ENCODE measurements at places on chromosomes 5 and 9. TPM values are rescaled to one million over a fixed set of nuclear protein-coding genes. Genes with fewer than 3 reads are reported as not detected.

- no peak overlapping the region for H3K27ac ChIP-seq
- no peak for DNase-seq
- H3K36me3 ChIP-seq, result no peaks in the 10 kb centered on the region
- 0 out of 2 replicates have a peak, but pooled peaks cover 5% of the 10 kb centered on the region for H3K4me1 ChIP-seq
These were observed 1.8 kb upstream of the PPARGC1B start for GRCh38 chr5:149728303-149728702.

DNA sequence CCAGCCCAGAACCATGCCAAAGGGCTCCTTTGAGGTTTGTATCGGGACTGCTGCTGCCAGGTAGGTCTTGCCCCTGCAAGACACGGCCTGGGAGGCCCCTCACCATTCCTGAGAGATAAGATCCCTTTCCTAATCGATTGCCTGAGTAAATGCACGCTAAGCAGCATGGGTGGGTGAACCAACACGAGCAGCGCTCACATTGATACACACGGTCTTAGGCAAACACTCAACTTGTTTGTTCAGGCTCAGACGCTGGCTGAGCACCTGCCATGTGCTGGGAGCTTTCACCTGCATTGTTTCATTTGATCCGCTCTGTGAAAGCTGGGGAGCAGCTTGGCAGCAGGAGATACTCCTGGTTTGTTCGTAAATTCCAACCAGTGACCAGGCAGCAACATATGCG, 76.9 kb upstream of the NEURL1B start:
- H3K4me1 ChIP-seq, result no peaks in the 10 kb centered on the region
- peaks cover 70% of the 10 kb centered on the region for H3K27me3 ChIP-seq
- H3K27ac ChIP-seq, result no peak overlapping the region
- DNase-seq, result no peak
- no peaks in the 10 kb centered on the region for H3K36me3 ChIP-seq
- H3K4me3 ChIP-seq, result no peak overlapping the region

DNA sequence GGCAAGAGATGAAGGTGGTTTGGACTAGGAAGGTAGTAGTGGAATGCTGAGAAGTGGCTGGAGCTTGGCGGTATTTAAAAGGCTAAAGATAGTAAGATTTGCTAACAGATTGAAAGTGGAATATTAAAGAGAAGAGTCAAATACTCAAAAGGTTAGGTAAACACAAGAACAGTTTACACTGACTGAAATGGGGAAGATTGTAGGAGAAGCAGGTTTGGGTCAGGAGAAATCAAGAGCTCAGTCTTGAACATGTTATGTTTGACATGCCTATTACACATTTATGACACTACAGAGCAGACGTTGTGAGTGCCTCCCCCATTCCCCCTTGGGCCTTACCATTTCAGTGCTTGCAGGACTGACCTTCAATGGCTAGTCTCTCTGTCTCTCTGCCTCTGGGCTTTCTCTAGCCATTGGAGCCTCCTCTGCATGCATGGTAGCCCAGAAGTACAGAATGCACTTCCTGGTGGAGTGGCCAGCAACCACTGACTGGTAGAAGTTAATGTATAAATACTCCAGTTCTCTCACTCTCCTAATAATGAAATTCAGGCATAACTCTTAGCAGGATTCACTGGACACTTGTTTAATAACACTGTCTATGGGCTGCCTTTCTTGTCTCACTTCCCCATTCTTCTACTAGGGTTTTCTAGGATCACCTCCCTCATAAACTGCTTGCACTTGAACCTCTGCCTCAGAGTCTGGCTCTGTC, 56.8 kb downstream of the HMGCS1 start:
- DNase-seq, result peak; percentile 33
- H3K27ac ChIP-seq, result no peak overlapping the region
- H3K27me3 ChIP-seq, result 0 out of 2 replicates have a peak, but pooled peaks cover 25% of the 10 kb centered on the region

GRCh38 chr9:78280982-78281668, 15.8 kb upstream of the PSAT1 start:
- no peaks in the 10 kb centered on the region for H3K36me3 ChIP-seq
- no peaks in the 10 kb centered on the region for H3K4me1 ChIP-seq
- no peaks in the 10 kb centered on the region for H3K27me3 ChIP-seq
- H3K27ac ChIP-seq, result no peak overlapping the region

- H3K4me1 ChIP-seq, result no peaks in the 10 kb centered on the region
- no peak overlapping the region for H3K27ac ChIP-seq
- DNase-seq, result no peak
- H3K27me3 ChIP-seq, result no peaks in the 10 kb centered on the region
- H3K36me3 ChIP-seq, result no peaks in the 10 kb centered on the region
These were observed 66.8 kb upstream of the ABL1 start for GRCh38 chr9:130768265-130768664.

DNA sequence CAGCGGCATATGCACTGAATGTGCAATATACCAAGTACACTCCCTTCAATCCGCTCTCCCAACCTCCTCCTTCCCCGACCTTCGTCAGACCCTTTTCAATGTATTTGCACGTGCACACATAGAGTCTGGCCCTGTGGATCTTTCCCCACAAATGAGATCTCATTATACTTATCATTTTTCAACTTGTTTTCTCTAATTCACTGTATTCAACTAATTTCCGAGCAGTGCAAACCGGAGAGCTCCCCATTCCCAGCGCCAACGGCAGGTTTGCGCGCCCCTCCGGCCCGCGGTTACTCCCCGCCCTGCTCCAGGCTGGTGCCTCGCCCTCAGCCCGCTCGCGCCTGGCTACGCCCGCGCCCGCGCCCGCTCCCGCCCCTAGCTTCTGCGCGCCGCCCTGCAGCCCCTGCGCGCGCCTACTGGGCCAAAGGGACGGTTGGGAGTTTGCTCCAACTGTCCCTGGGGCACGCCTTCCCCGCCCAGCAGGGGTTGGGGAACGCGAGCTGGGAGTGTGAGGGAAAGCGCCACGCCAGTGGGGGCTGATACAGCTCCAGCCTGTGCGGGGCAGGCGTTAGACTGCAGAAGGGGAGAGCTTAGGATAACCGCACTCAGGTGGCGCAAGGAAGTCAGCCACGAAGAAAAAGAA, 3.3 kb upstream of the CDC20B start:
- no peaks in the 10 kb centered on the region for H3K27me3 ChIP-seq
- H3K4me3 ChIP-seq, result peak overlapping the region; percentile 55
- DNase-seq, result peak; percentile 48
- H3K27ac ChIP-seq, result no peak overlapping the region
- no peaks in the 10 kb centered on the region for H3K36me3 ChIP-seq

- H3K27ac ChIP-seq, result no peak overlapping the region
- no peaks in the 10 kb centered on the region for H3K4me1 ChIP-seq
- no peaks in the 10 kb centered on the region for H3K27me3 ChIP-seq
- H3K36me3 ChIP-seq, result no peaks in the 10 kb centered on the region
These were observed 15.3 kb downstream of the TNFSF15 start for GRCh38 chr9:114790521-114790920.

DNA sequence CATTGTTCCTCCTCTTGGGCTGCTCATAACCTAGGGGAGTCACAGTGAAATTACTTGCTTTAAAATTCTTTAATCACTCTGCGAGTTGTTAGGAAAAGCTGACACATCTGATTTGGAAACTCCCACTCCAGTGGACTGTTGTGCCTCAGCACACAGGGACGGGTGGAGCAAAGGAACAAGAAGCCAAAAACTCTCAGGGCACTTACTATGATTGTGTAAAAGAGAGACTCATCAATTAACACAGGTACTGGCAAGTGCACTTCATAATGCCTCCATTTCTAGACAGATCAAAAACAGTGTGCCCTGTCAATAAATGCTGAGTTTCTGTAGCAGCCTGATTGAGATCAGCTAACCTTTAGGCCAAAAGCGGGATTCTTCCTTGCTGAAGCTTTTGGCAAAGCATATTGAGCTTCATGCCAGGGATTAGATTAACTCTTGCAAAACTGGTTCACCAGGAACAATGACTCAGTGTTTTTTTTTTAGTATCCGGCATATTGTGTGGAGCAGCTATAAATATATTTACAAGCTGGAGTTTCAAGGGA, 55.9 kb downstream of the TMC1 start:
- H3K27ac ChIP-seq, result peak overlapping the region; percentile 95
- H3K36me3 ChIP-seq, result no peaks in the 10 kb centered on the region
- no peaks in the 10 kb centered on the region for H3K27me3 ChIP-seq
- peaks cover 89% of the 10 kb centered on the region for H3K4me1 ChIP-seq
- H3K4me3 ChIP-seq, result peak overlapping the region; percentile 43

DNA sequence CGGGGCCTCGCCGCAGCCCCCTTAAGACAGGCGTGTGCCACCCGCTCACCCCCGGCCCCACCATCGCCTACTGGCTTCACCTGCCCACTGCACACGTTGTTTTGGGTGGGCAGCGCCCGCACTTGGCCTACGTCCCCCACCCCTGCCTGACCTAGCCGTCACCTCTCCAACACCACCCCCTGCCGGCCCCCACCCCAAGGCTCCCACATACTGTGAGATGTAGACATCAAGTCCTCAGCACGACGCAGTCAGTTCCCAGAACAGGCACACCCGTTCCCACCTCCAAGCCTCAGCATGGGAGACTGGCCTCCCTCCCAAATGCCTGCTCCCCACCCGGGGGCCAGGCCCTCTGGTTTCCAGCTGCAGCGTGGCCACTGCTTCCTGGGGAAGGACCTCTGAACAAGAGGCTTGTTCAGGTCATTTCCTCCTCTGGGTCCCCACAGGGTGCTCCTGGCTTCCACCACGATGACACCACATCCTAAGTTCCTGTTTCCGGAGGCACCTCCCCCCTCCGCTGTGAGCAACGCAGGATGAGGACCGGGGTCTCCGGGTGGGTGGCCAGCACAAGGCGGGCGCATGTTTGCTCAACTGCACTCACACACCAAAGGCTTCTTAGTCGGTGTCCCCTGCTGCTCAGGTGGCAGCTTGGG, 11.3 kb downstream of the DBN1 start:
- no peaks in the 10 kb centered on the region for H3K4me1 ChIP-seq
- no peak overlapping the region for H3K27ac ChIP-seq
- H3K4me3 ChIP-seq, result no peak overlapping the region
- H3K36me3 ChIP-seq, result peaks cover 4% of the 10 kb centered on the region

GRCh38 chr9:121778252-121779225, 127.1 kb downstream of the DAB2IP start:
- peaks cover 11% of the 10 kb centered on the region for H3K36me3 ChIP-seq
- no peak overlapping the region for H3K4me3 ChIP-seq
- no peaks in the 10 kb centered on the region for H3K27me3 ChIP-seq
- DNase-seq, result no peak
- no peaks in the 10 kb centered on the region for H3K4me1 ChIP-seq
- no peak overlapping the region for H3K27ac ChIP-seq

- peak overlapping the region; percentile 76 for H3K27ac ChIP-seq
- peaks cover 27% of the 10 kb centered on the region for H3K4me1 ChIP-seq
- DNase-seq, result peak; percentile 51
- no peaks in the 10 kb centered on the region for H3K27me3 ChIP-seq
- H3K4me3 ChIP-seq, result no peak overlapping the region
These were observed 151.5 kb upstream of the ABCA1 start for GRCh38 chr9:105079457-105079856.

GRCh38 chr9:706606-707459, 134.7 kb upstream of the DMRT1 start:
- H3K4me3 ChIP-seq, result peak overlapping the region; percentile 66
- no peaks in the 10 kb centered on the region for H3K27me3 ChIP-seq
- peaks cover 16% of the 10 kb centered on the region for H3K4me1 ChIP-seq
- no peaks in the 10 kb centered on the region for H3K36me3 ChIP-seq
- peak; percentile 50 for DNase-seq

DNA sequence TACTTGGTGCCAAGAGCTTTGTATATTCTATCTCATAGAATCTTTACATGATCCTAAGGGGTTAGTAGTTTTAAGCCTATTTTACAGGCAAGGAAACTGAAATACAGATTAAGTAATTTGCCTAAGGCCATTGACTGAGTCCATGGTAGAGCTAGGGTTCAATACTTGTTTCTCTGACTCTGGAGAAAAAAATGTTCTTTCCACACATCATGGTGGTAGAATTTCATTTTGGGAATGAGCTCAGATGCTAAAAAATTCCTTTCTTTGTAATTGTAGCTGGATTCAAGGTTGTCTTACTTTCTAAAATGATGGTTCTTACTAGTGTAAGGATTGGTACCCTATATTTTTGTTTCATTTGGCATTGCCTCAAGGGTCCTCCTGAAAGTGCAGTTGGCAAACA, 86.0 kb downstream of the ANKRD55 start:
- no peak overlapping the region for H3K27ac ChIP-seq
- peaks cover 39% of the 10 kb centered on the region for H3K4me1 ChIP-seq
- H3K36me3 ChIP-seq, result no peaks in the 10 kb centered on the region
- H3K27me3 ChIP-seq, result no peaks in the 10 kb centered on the region

DNA sequence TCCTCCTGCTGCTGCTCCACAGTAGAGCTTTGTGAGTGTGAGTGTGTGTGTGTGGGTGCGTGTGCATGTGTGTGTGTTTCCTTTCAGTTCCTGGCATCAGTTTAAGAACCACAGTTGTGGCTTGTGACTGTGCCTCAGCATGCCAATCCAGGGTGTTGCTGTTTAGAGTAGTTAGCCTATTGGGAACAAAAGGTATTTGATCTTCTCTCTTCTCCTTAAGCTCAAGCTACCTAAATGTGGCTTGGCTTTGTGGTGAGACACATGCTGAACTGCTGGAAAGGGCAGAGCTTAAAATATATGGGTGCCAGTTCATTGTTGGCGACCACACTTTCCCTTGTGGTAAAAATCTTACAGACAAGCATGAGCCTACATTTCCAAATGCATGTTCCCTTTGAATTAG, 116.6 kb upstream of the BNC2 start:
- H3K4me1 ChIP-seq, result no peaks in the 10 kb centered on the region
- no peaks in the 10 kb centered on the region for H3K36me3 ChIP-seq
- no peak overlapping the region for H3K4me3 ChIP-seq
- no peaks in the 10 kb centered on the region for H3K27me3 ChIP-seq
- H3K27ac ChIP-seq, result no peak overlapping the region

DNA sequence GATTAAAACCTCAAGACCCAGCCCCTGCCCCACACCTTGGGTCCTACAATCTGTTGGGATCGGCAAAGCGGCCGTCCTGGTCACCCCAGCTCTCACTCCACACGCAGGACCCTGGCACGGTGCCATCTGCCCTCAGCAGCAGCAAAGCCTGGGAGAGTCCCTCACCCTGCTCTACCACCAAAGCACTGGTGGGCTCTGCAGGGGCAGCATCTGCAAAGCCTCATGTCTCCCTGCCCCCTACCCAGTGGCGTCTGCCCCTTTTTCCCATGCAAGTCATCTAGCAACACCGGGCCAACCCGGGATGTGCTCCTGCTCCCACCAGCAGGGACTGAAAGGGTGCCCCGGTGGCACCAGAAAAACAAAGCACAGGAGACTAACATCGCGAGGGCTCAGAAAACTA, 19.6 kb upstream of the CNOT6 start:
- no peaks in the 10 kb centered on the region for H3K36me3 ChIP-seq
- H3K4me1 ChIP-seq, result no peaks in the 10 kb centered on the region
- no peak overlapping the region for H3K4me3 ChIP-seq

GRCh38 chr5:128241051-128241695, 157.6 kb downstream of the SLC12A2 start:
- H3K36me3 ChIP-seq, result no peaks in the 10 kb centered on the region
- DNase-seq, result no peak

- H3K27ac ChIP-seq, result no peak overlapping the region
- no peak for DNase-seq
- no peak overlapping the region for H3K4me3 ChIP-seq
- H3K27me3 ChIP-seq, result no peaks in the 10 kb centered on the region
These were observed 106.7 kb downstream of the NXNL2 start for GRCh38 chr9:88641456-88642240.

Gene KCNIP1
- not detected for total RNA-seq

Gene ANKDD1B
- 0.20 TPM for total RNA-seq

Gene ANGPTL2
- not detected for total RNA-seq

Gene SYK
- total RNA-seq, result 32.1 TPM

Gene PTPRD
- not detected for total RNA-seq

Gene LCN12
- 14.2 TPM for total RNA-seq

Gene DDX46
- 76.5 TPM for total RNA-seq

Gene ZBTB34
- 8.2 TPM for total RNA-seq

Gene FOXD4L5
- total RNA-seq, result 0.37 TPM

Gene SLC6A7
- not detected for total RNA-seq

Gene CTSV
- 47.3 TPM for total RNA-seq

Gene GABRB2
- not detected for total RNA-seq

Data from PC-9 (cell line).